ENCODE measurements at places on chromosomes 16 and 17.
A peak's percentile ranks its signal among the peaks of the same experiment; 100 is the strongest.

- DNase-seq: peak; percentile 29
These were observed 7.0 kb upstream of the C1QTNF8 start for GRCh38 chr16:1102921-1103635.

GRCh38 chr17:73211745-73212144 is 18.9 kb downstream of the COG1 start:
- DNase-seq: peak; percentile 68

DNA sequence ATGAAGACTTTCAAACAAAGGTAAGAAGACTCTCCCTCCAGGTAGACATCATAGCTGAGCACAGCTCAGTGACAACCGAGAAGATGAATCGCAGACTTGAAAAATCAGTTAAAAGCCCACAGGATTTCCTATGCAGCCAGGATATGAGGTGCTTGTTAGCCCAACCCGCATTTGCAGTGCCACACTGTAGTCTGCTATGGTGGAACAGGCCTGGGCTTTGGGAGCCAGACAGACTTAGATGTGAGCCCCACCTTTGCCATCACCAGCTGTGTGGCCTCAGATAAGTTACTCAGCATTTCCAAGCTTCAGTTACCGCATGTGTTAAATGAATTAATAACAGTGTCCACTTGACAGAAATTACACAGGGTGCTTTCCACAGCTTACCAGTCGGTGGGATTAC is 204.4 kb upstream of the HS3ST3A1 start:
- no peak for DNase-seq

- no peak for DNase-seq
These were observed 16.2 kb downstream of the BEAN1 start for GRCh38 chr16:66443269-66443652.

- no peak for DNase-seq
These were observed 1.9 kb upstream of the FAM20A start for GRCh38 chr17:68603027-68603426.

GRCh38 chr17:5922476-5922875 is 147.7 kb upstream of the WSCD1 start:
- DNase-seq: no peak

GRCh38 chr17:4573669-4574068 is 10.7 kb upstream of the SMTNL2 start:
- peak; percentile 18 for DNase-seq

DNA sequence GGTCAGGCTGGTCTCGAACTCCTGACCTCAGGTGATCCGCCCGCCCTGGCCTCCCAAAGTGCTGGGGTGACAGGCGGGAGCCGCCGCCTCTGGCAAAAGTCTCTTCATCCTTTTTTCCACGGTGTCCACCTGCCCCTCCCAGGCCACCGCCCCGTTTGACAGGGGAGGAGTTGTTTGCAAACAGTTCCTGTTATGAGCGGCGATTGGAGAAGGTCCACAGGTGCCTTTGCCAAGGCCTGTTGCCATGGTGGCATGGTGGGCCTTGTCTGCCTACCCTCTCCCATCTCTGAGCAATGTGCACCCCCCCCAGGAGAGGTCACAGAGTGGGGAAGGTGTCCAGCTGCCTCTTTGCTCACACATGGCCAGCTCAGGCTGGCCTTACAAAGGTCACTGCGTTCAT is 16.0 kb upstream of the RAP1GAP2 start:
- no peak for DNase-seq

- DNase-seq: no peak
These were observed 21.0 kb upstream of the FZD2 start for GRCh38 chr17:44536090-44536953.

GRCh38 chr17:30819971-30820705 is 4.4 kb downstream of the CRLF3 start:
- no peak for DNase-seq

DNA sequence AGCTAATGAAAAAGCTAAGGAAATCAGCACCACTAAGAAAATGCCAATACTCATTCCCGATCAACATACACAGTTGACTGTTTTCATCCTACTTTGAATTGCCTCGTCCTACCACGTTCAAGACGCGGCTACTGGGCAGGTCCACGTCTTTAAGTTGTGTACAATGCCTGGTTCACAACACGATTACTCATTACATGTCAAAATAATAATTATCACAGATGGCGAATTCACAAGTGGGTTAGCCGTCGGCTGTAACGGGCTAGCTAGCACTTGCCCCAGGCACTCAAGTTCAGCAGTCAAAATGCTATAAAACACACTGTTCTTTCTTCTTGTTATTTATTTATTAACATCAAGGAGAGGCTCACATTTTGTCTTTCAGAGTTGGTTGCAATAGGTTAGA is 124.2 kb downstream of the ZFHX3 start:
- no peak for DNase-seq

- DNase-seq: no peak
These were observed 14.4 kb downstream of the OR1A1 start for GRCh38 chr17:3221850-3222249.

DNA sequence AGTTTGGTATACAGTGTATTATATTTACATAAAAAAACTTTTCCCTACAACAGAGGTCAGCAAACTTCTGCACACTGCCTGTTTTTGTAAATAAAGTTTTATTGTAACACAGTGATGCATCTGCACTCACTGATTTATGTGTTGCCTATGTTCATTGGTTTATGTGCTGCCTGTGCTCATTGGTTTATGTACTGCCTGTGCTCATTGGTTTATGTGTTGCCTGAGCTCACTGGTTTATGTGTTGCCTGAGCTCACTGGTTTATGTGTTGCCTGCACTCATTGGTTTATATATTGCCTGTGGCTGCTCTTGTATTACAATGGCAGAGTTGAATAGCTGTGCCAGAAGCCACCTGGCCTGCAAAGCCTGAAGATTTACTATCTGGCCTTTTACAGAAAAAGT is 81.6 kb downstream of the MYH11 start:
- no peak for DNase-seq

DNA sequence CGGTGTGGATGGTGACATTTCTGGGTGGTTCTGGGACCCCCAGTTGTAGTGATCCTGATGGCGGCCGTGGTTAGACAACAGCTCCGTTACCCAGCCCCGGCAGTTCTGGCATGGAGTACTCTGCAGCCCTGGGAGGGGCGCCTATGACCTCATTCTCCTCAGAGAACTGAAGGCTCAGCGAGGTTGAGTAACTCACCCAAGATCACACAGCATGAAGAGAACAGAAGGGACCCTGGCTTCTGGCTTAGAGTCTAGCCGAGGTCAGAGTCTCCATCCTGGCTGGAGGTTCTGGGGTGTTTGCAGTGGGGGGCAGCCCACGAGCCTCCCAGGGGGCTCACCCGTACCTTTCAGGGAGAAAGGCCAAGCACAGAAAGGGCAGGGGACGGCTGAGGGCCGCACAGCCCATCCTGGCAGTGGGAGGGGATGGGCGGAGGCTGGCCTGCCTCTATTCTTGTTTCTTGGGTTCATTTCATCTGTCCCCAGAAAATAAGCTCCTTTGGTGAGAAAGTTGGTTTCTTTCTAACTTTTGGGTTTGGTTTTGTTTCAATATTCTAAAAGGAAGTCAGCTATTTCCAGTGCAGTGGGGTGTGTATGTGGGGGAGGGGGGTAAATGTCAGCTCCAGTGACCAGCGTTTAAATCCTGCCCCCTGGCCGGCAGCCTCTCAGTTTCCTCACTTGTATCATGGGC is 13.2 kb downstream of the ZFPM1 start:
- DNase-seq: no peak

DNA sequence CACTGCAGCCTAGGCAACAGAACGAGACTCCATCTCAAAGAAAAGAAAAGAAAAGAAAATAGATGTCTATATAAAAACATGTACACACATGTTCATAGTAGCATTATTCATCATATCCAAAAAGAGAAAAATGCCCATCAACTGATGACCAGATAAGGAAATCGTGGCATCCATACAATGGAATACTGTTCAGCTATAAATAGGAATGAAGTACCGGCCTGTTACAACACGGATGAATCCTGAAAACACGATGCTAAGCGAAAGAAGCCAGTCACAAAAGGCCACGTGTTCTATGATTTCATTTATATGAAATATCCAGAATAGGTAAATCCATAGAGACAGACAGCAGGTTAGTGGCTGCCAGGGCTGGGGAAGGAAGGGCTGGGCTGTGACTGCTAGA is 65.8 kb downstream of the TBC1D16 start:
- DNase-seq: no peak

- DNase-seq: no peak
These were observed 41.7 kb downstream of the PIPOX start for GRCh38 chr17:29084541-29085146.

DNA sequence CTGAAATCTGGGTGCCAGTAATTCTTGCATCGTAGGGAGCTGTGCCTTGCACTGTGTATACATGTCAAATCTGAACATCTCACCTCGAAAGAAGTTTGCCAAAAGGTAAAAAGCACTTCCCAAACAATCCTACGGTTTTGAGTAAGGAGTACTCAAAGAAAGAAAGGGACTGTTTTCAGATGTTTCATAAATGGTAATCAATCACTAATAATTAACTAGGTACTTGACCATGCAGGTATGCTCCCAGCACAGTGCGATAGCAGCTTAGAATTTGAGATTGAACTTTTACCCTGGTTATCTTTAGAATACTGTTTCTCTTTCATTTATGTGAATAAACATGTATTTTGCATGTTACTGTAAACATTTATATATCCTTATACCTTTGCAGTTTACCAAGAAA is 39.0 kb downstream of the PRKCA start:
- no peak for DNase-seq

DNA sequence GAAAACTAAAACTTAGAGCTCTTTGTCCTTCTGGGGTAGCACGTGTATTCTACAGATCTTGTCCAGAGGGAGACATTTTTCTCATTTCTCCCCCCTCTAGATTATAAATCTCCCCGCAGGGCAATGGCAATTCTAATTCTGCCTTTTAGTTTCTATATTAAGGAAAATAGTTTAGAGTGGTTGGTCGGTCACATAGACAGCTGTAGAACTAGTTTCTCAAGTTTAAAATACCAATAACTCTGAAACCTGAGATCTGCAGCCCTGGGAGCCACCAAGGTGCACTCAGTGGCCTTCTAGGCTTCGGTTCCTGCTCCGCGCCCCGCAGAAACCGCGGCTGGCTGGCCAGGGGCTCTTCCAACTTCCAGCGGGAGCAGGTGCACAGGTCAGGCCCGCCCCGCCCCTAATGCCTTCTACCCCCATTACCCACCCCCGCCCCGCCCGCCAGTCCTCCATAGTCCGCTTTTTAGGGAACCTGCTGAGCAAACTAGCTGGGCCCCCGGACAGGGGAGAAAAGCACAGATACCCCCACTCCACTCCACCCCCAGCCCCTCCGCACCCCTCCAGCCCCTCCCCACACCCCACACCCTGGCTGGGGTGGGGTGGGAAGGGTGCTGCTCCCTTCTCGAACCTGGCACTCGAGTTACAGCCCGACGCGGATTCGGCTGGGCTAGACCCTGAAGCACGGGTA is 431 bp downstream of the SLFN11 start:
- peak; percentile 24 for DNase-seq

- no peak for DNase-seq
These were observed 78.9 kb upstream of the RPH3AL start for GRCh38 chr17:431494-431893.

DNA sequence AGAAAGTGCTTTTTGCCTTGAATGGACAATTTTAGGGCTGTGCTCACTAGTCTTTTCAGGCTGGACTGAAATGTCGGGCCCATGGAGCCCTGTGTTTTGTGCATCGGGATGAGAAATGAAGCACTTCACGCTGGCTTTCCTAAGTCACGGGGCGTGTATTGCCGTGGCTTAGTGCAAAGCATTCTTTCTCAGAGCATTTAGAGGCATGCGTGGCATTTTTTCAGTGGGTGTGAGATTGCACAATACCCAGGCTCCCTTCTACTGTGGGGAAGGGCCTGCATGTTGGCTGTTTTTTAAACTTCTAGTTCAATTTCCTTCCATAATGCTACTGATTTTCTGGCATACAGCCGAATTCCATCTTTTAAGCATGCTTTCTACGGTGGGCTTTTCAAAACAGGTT is 12.6 kb upstream of the POLR3E start:
- DNase-seq: no peak

- DNase-seq: no peak
These were observed 82.6 kb upstream of the TOB1 start for GRCh38 chr17:50948711-50949110.

- no peak for DNase-seq
These were observed at the start of gene ZNF629 for GRCh38 chr16:30786936-30787612. Gene ZNF629 (minus strand): TSS chr16:30787205. CDS start chr16:30784482, 2,723 bp downstream.

GRCh38 chr17:77326076-77326591 is 185.4 kb downstream of the SEC14L1 start:
- DNase-seq: no peak

DNA sequence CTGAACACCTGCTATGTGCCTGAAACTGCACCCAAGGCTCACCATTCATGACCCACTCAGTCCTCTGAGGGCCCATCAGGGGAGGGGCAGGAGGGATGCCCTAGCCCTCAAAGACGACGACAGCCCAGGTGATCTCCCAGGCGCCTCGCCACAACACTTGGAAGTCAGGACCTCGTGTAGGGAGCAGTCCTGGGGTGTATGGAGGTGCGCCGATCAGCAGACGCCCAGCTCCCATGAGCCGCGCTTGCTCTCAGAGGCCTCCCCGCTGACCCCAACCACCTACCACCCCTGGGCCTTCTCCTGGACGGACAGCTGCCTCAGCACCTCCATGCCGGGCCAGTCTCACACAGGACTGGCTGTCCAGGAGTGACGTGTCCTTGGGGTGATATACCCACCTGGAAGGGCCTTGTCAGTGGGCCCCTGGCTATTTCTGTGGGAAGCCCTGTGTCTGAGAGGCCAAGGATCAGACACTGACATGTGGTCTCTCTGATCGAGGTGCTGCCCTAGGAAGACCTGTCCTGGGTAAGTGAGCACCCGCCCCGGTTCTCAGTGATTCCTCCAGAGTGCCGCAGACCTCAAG is 26.7 kb downstream of the KDM8 start:
- DNase-seq: no peak

GRCh38 chr16:88120812-88121211 is 169.6 kb downstream of the BANP start:
- DNase-seq: no peak

DNA sequence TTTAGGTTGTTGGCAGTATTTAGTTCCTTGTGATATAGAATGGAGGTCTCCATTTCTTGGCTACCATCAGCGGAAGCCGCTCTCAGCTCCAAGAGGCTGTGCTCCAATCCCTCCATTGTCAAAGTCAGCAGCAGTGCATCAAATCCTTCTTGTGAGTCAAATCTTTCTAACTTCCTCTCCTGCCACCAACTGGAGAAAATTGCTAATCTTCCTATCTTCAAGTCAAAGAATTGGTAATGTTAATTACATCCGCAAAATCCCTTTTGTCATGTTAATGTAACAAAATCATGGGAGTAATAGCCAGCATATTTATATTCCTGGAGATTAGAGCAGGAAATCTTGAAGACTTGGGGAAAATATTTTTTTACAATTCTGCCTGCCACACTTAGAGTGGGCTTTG is 436.4 kb upstream of the DYNLRB2 start:
- no peak for DNase-seq

- no peak for DNase-seq
These were observed 69.4 kb downstream of the RPH3AL start for GRCh38 chr17:282912-283882.
